ENCODE measurements at places on chromosomes 16 and 17. TPM values are rescaled to one million over a fixed set of nuclear protein-coding genes. Genes with fewer than 3 reads are reported as not detected.
A peak's percentile ranks its signal among the peaks of the same experiment; 100 is the strongest.

DNA sequence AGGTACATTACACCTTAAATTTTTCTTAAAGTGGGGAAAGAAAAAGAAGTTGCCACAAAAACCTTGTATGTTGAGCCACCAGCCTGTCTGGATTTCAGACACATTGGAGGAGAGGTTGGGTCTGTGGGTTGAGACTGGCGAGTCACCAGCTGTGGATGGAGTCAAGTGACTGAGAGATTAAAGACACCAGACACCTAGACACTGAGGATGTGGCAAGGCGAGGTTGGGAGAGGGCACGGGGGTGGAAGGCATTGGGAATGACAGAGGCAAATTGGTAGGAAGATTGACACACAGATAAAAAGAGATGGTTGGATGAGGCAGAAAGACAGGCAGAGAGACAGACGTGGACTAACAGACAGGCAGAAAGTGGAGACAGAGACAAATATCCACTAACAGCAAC, 49.6 kb downstream of the KCNJ12 start:
- H3K27me3 ChIP-seq = no peaks in the 10 kb centered on the region
- H3K27ac ChIP-seq = no peak overlapping the region
- H3K36me3 ChIP-seq = no peaks in the 10 kb centered on the region
- no peak for DNase-seq

- no peak overlapping the region for H3K27ac ChIP-seq
- no peak overlapping the region for H3K4me3 ChIP-seq
- no peaks in the 10 kb centered on the region for H3K36me3 ChIP-seq
- no peak for DNase-seq
- peaks cover 25% of the 10 kb centered on the region for H3K27me3 ChIP-seq
Measured at GRCh38 chr17:50635982-50636803, 1.5 kb downstream of the ABCC3 start.

ABCC11 gene
- total RNA-seq = not detected

GRCh38 chr16:71428883-71429282, 13.0 kb downstream of the TLE7 start:
- no peak overlapping the region for H3K27ac ChIP-seq
- no peaks in the 10 kb centered on the region for H3K27me3 ChIP-seq
- H3K36me3 ChIP-seq = no peaks in the 10 kb centered on the region
- peaks cover 4% of the 10 kb centered on the region for H3K4me1 ChIP-seq

DNA sequence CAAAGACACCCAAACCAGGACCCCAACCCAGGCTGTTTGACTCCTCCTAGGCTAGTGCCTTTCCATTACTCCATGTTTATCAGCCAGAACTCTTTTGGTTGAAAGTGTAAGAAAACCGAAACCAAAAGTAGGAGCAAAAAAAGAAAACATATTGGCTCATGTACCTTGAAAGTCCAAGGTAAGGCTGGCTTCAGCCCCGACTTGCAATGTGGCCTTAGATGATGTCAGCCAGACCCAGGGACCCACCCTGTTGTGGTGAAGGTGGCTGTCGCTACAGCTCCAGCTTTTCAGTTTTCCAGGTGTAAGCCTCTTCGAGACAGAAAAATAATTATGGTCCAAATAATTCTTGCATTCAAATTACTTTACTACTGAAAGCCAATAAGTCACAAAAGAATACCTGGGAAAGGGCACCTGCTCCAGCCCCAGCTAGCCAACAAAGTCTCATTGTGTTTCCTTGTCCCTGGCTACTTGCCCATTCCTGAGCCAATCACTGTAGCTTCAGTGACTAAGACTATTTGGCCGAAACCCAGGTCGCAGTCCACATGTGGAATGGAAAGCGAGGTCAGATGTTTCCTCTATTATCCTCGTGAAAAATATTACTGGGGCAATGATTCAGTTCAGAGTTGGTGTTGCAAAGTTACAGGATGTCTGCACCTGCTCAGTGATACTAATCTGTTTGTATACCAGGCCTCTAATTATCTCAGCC, 20.7 kb downstream of the DNAH9 start:
- H3K27ac ChIP-seq = no peak overlapping the region
- no peak for DNase-seq
- no peaks in the 10 kb centered on the region for H3K36me3 ChIP-seq
- H3K4me3 ChIP-seq = no peak overlapping the region
- H3K4me1 ChIP-seq = no peaks in the 10 kb centered on the region
- H3K27me3 ChIP-seq = no peaks in the 10 kb centered on the region

DNA sequence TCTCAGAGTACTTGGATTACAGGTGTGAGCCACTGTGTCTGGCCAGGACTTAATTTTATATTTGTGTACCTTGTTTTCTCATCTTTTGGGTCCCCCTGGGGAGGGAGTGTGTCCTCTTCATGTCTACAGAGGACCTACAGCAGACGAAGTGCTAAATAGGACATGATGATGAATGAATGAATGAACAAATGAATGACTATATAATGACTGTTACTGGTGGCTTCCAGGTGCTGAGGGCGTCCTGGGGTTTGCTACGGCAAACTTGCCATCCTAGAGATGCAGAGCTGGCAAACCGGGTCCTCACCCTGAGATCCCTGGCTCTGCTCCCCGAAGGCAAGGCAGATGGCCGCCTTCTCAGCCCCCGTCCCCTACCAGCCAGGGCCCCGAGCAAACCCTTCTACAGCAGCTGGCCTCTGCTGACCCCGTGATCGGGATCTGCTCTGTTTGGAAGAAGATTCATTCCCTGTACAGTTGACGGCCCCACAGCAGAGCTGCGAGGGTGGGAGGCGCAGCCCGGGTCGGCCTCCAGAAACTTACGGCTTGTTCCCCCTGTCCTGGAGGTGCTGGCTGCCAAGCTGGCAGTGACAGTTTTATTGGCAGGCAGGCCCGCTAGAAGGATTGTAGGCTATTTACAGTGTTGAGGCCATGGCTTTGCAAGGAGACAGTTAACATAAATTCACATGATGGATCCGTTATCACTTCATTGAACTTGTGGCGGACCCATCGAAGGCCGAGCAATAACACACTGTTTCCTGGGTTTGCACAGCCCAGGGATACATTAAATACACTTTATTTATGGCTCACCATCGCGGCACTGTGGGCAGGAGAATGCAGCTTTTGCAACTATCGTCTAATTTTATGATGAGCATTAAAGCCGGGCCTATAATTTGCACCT, 197.7 kb upstream of the GSE1 start:
- no peak for DNase-seq
- H3K4me1 ChIP-seq = no peaks in the 10 kb centered on the region
- H3K27ac ChIP-seq = no peak overlapping the region
- no peaks in the 10 kb centered on the region for H3K36me3 ChIP-seq

DNA sequence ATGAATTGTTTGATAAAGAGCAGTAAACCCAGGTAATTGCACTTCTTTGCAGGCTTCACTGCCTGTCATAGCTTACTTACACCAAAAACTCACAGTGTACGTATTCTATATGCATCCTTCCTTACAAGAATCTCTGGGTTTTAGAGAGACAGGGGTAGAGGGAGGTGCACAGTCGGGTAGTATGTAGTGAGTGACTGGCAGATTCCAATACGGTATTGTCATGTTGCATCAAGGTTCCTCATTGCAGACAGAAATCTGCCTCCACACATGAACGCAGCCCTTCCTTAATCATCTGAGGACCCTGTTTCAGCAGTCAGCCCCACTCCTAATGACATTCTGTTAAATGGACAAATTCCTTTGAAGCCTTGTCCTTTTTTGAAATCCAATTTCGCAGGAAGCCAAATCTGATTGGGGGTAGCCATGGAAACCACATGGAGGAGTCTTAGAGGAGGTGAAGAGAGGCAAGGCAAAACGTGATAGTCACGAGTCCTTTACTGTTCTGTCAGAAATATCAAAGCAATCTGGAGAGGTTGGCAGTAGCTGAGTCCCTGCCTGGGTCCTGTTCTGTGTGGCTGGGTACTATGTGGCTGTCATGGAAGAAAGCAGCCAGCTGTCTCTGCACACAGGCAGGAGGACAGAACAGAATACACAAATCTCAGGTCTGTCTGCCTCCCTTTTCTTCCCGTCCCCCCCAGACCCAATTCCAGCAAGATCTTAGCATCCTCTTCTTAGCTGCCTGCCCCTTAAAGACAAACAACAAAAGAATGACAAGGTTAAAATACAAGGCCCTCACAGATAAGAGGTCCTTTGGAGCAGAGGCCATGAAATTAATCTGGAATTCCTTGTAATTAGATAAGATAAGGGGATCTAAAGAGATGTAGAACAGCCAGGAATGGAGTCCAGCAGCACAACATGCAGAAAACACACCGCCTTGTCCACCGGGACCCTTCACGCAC, 3.1 kb upstream of the SKAP1 start:
- DNase-seq = no peak
- no peaks in the 10 kb centered on the region for H3K4me1 ChIP-seq
- no peak overlapping the region for H3K4me3 ChIP-seq
- H3K36me3 ChIP-seq = no peaks in the 10 kb centered on the region
- H3K27me3 ChIP-seq = peaks cover 31% of the 10 kb centered on the region
- no peak overlapping the region for H3K27ac ChIP-seq

DNA sequence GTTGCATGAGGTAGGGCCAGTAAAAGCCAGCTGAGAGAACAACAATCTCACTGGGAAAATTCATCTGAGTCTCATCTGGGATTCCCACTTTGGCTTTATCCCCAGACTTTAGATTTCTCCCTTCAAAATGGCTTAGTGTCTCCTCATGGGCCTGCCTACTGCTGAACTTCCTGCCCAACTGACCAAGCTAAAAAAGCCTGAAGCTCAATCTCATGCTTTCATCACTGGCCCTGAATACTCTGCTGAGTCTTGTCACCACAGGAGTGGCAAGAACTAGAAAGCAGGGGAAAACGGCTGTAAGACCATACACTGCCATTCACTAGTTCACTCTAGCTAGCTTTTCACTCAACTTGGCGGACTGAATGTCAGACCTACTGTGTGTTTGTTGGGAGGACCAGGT, 96.4 kb upstream of the NOG start:
- H3K36me3 ChIP-seq = no peaks in the 10 kb centered on the region
- H3K4me1 ChIP-seq = no peaks in the 10 kb centered on the region
- H3K27me3 ChIP-seq = no peaks in the 10 kb centered on the region
- no peak for DNase-seq

GRCh38 chr16:28938721-28939120, 7.0 kb downstream of the CD19 start:
- no peak overlapping the region for H3K27ac ChIP-seq
- H3K27me3 ChIP-seq = no peaks in the 10 kb centered on the region
- no peaks in the 10 kb centered on the region for H3K4me1 ChIP-seq
- no peak for DNase-seq
- H3K36me3 ChIP-seq = no peaks in the 10 kb centered on the region

GRCh38 chr17:73492821-73493814, 151.1 kb downstream of the SDK2 start:
- no peaks in the 10 kb centered on the region for H3K27me3 ChIP-seq
- H3K4me3 ChIP-seq = no peak overlapping the region
- DNase-seq = no peak

CLEC18B gene
- 0.59 TPM for total RNA-seq

GRCh38 chr16:52497067-52497816, 49.7 kb downstream of the TOX3 start:
- peaks cover 12% of the 10 kb centered on the region for H3K4me1 ChIP-seq
- no peak for DNase-seq
- no peaks in the 10 kb centered on the region for H3K27me3 ChIP-seq
- no peak overlapping the region for H3K4me3 ChIP-seq
- no peaks in the 10 kb centered on the region for H3K36me3 ChIP-seq
- H3K27ac ChIP-seq = no peak overlapping the region

GRCh38 chr17:59767176-59767575, 59.7 kb downstream of the VMP1 start:
- H3K36me3 ChIP-seq = no peaks in the 10 kb centered on the region
- H3K4me3 ChIP-seq = no peak overlapping the region
- no peaks in the 10 kb centered on the region for H3K4me1 ChIP-seq
- H3K27ac ChIP-seq = no peak overlapping the region

DNA sequence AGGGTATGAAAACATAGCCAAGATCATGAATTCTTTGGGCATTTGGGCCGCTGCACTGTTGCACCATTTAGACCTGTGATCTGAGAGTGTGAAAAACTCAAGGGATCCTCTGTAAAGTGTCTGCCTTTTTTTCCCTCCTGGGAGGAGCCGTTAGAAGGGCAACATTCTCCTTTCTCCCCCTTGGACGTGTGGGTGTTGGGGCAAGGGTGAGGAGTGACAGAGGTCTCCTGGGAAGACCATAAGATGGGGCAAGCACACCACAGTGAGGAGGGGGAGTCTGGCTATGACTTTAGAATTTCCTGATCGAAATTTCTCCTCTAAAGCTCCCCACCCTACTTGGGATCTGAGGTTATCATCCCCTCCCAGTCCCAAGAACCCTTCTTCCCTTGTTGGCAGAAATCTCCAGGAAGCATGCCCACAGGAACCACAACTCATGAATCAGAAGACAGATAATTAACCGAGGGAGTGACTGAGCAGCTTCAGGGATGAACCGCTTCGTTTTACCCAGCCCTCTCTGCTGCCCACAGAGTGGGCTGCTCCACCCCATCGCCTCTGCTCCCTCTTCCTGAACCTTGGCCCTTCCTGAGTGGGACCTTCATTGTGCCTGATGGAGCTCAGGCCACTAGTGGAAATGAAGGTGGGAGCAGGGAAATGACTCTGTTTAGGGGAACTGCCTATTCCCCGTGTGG, 4.2 kb downstream of the ITGB3 start:
- H3K4me1 ChIP-seq = peaks cover 5% of the 10 kb centered on the region
- no peak overlapping the region for H3K27ac ChIP-seq
- H3K27me3 ChIP-seq = peaks cover 20% of the 10 kb centered on the region
- H3K4me3 ChIP-seq = no peak overlapping the region
- no peaks in the 10 kb centered on the region for H3K36me3 ChIP-seq

HOXB7 gene
- not detected for total RNA-seq

MAP2K6 gene
- total RNA-seq = 42.2 TPM

ZNF469 gene
- 2.0 TPM for total RNA-seq

RAB37 gene
- total RNA-seq = 5.5 TPM

DNA sequence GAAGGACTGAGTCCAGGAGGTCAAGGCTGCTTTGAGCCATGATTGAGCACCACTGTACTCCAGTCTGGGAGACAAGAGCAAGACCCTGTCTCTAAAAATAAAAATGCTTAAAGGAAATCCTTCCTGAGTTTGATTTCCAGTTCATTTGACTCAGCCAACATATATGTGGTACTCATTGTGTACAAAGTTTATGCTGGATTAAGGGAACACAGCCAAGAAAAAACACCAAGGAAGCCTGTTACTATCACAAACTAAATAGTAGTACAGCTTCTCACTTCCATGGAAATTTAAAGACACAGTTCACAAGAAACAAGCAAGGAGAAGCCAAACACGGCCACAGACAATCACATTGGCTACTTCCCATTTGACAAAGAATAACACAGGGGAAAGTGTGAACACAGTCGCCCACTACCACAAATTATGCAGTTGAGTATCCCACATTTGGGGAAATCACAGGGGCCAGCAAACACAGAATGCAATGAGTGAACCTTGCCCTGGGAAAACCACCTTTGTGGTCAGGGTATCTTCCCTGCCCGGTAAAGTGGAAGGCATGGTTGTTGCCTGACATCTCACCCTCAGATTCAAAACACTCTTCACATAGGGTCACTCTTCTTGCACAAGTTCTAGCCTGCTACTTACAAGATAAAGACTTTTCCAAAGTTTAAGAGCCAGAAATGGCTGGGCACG, 14.5 kb downstream of the TEX14 start:
- H3K27me3 ChIP-seq = no peaks in the 10 kb centered on the region
- H3K4me1 ChIP-seq = no peaks in the 10 kb centered on the region
- no peak overlapping the region for H3K27ac ChIP-seq
- DNase-seq = no peak

SKAP1 gene
- not detected for total RNA-seq

CDH5 gene
- total RNA-seq = 0.59 TPM

GRCh38 chr17:49054342-49055092, 57.3 kb downstream of the IGF2BP1 start:
- peak overlapping the region; percentile 49 for H3K27ac ChIP-seq
- H3K36me3 ChIP-seq = peaks cover 20% of the 10 kb centered on the region
- no peaks in the 10 kb centered on the region for H3K27me3 ChIP-seq
- no peak overlapping the region for H3K4me3 ChIP-seq
- peaks cover 18% of the 10 kb centered on the region for H3K4me1 ChIP-seq
- DNase-seq = no peak
